ENCODE measurements at places on chromosomes 12 and 14.

GRCh38 chr12:122072031-122072970 is 6.3 kb upstream of the MLXIP start:
- DNase-seq: peak; percentile 77

- no peak for DNase-seq
Measured at GRCh38 chr12:12425616-12426015, 68.7 kb downstream of the BORCS5 start.

DNA sequence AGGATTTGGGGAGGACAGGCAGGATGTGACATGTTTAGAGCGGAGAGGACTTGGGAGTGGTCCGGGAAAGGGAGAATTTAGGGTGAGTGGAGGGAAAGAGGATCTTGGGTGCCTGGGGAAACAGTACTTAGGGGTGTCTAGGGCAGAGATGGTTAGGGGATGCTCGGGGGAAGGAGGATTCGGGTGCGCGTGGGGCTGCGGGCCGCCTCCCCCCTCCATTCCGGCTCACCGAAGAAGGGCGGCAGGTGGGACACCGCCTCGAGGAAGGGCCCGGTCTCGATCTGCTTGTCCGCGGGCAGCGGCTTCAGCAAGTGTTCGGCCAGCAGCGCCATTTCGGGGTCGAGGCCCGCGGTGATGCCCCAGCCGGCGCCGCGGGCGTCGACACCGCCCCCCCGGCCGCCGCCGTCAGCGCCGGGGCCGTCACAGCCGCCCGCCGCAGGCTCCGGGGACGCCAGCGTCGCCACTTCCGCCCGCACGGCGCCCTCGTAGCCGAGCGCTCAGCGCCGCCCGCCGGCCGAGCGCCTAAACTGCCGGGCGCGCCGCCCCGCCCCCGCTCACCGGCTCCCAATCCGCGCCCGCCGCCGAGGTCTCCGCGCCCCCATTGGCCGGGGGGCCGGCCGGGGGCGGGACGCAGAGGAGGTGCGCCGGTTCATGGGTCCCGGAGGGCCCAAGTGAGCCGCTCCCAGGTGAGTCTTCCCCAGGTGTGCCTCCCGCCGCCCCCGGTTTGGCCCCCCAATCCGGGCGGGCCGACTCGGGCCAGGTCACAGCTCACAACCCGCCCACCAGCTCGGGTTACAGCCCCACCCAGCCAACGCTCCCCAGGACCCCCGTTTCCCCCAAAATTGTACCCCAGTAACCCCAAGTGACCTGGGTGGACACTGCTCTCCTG is at the start of gene GLTP:
Gene GLTP, minus strand, starts transcription at position 499 of the 889 bp plus-strand sequence. Its CDS starts 167 bp downstream, at position 332.
- DNase-seq: peak; percentile 77

- DNase-seq: no peak
Measured at GRCh38 chr12:110282956-110283817, 2.1 kb downstream of the ATP2A2 start.
